ENCODE measurements at places on chromosomes 12 and 14. TPM values are rescaled to one million over a fixed set of nuclear protein-coding genes. Genes with fewer than 3 reads are reported as not detected.
A peak's percentile ranks its signal among the peaks of the same experiment; 100 is the strongest.

- DNase-seq = no peak
These were observed 85.7 kb downstream of the SLC38A1 start for GRCh38 chr12:46183112-46183511.

DNA sequence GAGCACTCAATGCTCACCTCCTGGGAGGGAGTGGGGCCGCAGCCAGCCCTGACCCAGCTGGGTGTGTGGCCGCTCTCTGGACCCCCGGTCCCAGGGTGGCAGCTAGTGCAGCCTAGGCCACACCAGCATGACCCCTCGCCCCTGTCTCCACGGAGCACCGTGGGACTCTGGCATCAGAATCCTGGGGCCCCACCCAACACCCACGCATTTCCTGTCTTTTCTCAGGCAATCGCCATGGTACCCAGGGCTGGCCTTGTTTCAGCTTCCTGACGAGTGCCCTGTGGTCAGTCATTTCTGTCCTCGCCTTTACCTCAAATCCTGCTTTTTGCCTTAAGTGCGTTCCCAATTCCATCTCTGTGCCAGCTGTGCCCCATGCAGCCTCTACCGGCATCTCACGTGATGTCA lies 15.9 kb downstream of the PACS2 start:
- no peak for DNase-seq

GRCh38 chr12:8532045-8532444 lies 8.7 kb downstream of the CLEC4E start:
- DNase-seq = no peak

GRCh38 chr14:63460680-63461369 lies 82.4 kb downstream of the PPP2R5E start:
- no peak for DNase-seq

DNA sequence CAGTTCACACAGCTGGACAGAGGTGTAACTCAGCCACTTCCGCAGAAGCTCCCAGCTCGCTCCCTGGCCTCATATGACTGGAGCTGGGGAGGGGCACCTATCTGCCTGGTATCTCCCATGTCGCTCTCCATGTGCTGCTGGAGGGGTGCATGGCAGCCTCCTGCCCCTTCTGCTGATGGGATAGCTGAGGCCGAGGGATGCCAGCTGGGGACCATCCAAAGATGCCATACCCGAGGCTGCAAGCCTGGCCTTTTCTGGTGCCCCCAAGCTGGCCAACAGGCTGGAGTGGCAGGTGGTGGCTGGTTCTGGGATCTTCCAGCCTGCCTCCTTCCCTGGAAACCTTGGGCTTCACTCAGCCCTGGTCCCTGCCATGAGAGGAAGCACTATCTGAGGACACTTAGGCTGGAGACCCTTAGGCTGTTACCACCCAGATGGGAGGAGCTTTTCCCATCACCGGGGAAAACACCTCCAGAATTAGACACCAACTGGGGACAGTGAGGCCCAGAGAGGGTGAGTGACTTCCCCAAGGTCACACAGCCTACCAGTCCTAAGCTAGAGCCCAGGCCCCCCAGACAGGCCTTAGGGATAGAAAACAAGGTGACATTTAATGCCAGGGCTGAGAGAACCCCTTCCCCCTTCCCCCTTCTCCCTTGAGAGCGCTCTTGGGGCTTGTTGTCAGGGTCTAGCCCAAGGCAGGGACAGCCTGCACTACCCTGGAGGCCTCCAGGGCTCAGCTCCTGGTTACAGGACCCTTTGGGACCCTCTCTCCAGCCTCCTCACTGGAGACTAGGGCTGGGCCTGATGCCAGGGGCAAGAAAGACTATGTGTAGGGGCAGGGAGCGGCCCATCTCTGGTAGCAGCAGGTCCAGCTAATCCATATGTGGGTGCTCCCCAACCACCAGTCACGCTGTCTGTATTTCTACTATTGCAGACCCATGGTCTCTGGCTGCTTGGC lies 7.1 kb downstream of the DTX1 start:
- DNase-seq = no peak

- DNase-seq = no peak
These were observed 865 bp downstream of the RGS6 start for GRCh38 chr14:71933001-71933587.

GRCh38 chr12:54016478-54016964 lies 7.7 kb downstream of the HOXC8 start:
- DNase-seq = peak; percentile 88

- no peak for DNase-seq
These were observed 17.1 kb downstream of the FICD start for GRCh38 chr12:108531929-108532848.

DNA sequence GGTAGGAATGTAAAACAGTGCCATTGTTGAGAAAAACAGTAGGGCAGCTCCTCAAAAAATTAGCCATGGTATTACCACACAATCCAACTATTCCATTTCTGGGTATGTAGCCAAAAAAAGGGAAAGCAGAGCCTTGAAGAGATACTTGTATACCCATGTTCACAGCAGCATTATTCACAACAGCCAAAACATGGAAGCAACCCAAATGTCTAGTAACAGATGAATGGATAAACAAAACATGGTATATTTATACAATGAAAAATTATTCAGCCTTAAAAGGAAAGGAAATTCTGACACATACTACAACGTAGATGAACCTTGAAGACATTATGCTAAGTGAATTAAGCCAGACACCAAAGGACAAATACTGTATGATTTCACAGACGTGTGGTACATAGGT lies 67.6 kb upstream of the GNG2 start:
- DNase-seq = no peak

DNA sequence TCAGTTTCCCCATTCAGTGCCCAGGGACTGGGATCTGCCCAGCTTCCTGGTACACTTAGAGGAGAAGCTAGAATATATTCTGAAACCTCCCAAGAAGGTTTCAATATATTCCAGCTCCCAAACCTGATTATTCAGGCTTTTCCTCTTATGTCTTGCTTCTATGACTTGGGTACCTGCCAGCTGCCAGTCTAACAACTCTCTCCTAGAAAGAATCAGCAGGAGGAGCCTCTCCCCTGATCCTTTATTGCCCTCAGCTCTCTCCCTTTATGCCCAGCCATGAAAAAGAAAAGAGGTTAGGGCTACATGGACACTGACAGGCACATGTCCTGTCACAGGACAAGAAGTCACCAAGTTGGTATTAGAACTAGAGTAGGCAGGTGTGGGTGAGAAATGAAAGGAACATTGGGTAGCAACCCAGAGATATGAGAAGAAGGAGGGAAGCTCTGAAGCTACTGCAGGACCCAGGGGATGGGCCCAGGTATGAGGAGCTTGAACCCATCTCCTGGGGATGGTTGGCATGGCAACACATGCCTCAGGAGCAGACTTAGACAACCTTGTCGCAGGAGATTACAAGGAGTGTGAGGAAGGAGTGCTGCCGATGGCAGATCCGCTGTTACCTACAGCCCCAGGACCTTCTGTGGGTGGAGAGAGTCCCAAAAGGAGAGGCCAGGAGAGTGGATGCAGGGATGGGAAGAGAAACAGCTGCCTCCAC lies 2.0 kb upstream of the CACNB3 start:
- DNase-seq = no peak

GRCh38 chr12:42346403-42347002 lies 20.5 kb downstream of the PPHLN1 start:
- no peak for DNase-seq

- peak; percentile 52 for DNase-seq
These were observed 25.7 kb downstream of the KLRK1 start for GRCh38 chr12:10363914-10364814.

Gene MYF6
- 0.15 TPM for polyA plus RNA-seq

Gene KRT85
- polyA plus RNA-seq = not detected

Gene FRMD6
- 18.0 TPM for polyA plus RNA-seq

Gene CMTM5
- polyA plus RNA-seq = 3.1 TPM

Gene GPR33
- polyA plus RNA-seq = not detected

Gene BDKRB2
- 3.7 TPM for polyA plus RNA-seq

Gene KRT71
- polyA plus RNA-seq = not detected

Gene GZMH
- 0.24 TPM for polyA plus RNA-seq

Measured in right renal pelvis (tissue), 4 donors.